ENCODE measurements at places on chromosomes 1 and 21. TPM values are rescaled to one million over a fixed set of nuclear protein-coding genes. Genes with fewer than 3 reads are reported as not detected.
A peak's percentile ranks its signal among the peaks of the same experiment; 100 is the strongest.

LCE6A gene
- total RNA-seq: not detected

OR6N1 gene
- 2.3 TPM for total RNA-seq

RGS13 gene
- 4.7 TPM for total RNA-seq

EXO1 gene
- total RNA-seq: 0.32 TPM

GRCh38 chr1:111054656-111055055, 85.2 kb downstream of the DRAM2 start:
- DNase-seq: no peak
- H3K27ac ChIP-seq: no peak overlapping the region
- H3K36me3 ChIP-seq: no peaks in the 10 kb centered on the region
- no peaks in the 10 kb centered on the region for H3K27me3 ChIP-seq
- H3K4me3 ChIP-seq: no peak overlapping the region
- H3K4me1 ChIP-seq: no peaks in the 10 kb centered on the region

DNA sequence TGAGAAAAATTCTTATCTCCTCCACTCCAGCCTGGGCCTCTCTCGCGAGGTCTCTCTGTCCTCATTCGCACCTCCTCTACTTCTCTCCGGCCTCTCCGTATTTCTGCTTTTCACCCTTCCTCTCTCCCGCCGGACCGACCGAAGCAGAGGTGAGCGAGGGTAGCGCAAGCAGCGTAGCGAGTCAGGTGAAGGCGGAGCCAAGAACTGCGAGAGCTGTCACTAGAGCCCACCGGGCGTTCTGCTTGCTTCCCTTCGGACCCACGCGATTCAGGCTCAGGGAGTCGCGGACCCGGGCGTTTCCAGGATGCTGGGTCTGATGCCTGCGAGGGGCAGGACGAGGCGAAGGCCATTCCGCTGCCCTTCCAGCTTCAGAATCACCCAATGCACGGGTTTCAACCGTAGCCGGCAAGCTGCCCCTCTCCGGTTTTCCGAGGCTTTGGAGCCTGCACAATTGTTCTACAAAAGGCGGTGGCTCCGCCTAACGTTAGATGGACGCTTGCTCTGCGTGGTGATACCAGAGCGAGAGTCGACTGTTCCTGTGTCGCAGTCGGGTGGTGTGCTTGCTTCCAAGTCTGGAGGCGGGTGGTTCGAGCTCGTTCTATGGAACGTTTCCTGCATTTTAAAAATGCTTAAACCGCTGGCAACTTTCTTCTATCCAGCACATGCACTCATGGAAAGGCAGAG, 310.2 kb downstream of the FAM72C start:
- peak overlapping the region; percentile 17 for H3K27ac ChIP-seq
- H3K4me1 ChIP-seq: no peaks in the 10 kb centered on the region
- H3K36me3 ChIP-seq: no peaks in the 10 kb centered on the region
- no peak for DNase-seq
- H3K4me3 ChIP-seq: peak overlapping the region; percentile 19
- peaks cover 58% of the 10 kb centered on the region for H3K27me3 ChIP-seq

- no peak overlapping the region for H3K27ac ChIP-seq
- H3K4me3 ChIP-seq: no peak overlapping the region
- H3K27me3 ChIP-seq: no peaks in the 10 kb centered on the region
- H3K36me3 ChIP-seq: no peaks in the 10 kb centered on the region
- H3K4me1 ChIP-seq: no peaks in the 10 kb centered on the region
Observed at GRCh38 chr1:170273291-170274130, 127.8 kb downstream of the NTMT2 start.

DNA sequence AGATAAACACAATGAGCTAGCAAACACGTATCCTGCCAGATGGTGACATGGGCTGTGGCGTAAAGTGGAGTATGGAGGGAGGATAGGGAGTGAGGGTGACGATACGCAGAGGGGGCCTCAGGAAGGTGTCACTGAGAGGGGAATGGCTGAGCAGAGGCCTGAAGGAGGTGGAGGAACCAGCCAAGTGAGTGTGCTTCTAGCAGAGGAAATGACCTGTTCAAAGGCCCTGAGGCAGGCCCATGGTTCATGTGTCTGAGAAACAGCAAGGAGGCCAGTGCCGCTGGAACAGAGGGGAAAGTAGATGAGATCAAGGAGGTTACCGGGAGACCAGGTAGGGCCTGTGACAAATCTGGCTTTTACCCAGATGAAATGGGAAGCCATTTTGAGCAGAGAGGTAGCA, 36.0 kb downstream of the TAS1R2 start:
- no peaks in the 10 kb centered on the region for H3K36me3 ChIP-seq
- H3K4me1 ChIP-seq: no peaks in the 10 kb centered on the region
- no peak for DNase-seq
- peaks cover 23% of the 10 kb centered on the region for H3K27me3 ChIP-seq
- H3K4me3 ChIP-seq: no peak overlapping the region

DNA sequence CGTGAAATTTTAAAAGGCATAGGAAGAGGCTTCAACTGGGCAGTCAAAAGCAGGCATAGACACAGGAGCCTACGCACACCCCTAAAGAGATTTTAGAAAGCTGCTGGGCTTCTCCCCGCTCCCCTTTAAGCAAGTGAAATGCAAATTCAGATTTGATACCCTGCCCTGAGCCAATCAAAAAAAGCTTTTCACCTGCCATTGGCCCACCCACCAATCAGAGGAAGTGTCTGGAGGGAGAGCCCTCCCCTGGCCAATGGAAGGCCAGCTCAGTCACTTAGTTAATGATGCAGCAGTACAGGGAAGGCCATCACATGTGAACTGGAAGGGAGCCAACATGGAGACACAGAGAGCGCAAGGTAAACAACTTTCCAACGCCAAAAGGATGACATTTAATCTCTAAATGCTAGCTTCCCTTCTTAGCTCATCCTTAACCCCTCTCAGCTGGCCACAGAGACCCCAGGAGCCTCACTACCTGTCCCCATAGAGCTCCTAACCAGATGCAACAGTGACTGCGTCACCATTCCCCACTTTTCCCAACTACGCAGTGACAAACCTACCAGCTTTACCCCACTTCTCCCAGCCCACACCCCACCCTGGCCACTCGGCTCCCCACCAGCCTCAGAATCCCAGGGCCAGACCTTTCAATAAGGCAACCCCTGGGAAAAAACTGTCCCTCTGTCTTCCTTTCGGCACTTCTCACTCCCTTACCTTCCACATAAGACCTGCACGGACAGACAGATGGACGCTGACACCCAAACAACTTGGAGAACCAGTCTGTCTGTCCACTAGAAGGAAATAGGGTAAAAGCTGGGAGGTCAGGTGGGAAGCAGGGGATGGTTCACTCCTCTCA, 71.0 kb downstream of the CD46 start:
- H3K4me3 ChIP-seq: peak overlapping the region; percentile 71
- peak; percentile 86 for DNase-seq
- H3K27me3 ChIP-seq: no peaks in the 10 kb centered on the region
- H3K36me3 ChIP-seq: peaks cover 32% of the 10 kb centered on the region

DNA sequence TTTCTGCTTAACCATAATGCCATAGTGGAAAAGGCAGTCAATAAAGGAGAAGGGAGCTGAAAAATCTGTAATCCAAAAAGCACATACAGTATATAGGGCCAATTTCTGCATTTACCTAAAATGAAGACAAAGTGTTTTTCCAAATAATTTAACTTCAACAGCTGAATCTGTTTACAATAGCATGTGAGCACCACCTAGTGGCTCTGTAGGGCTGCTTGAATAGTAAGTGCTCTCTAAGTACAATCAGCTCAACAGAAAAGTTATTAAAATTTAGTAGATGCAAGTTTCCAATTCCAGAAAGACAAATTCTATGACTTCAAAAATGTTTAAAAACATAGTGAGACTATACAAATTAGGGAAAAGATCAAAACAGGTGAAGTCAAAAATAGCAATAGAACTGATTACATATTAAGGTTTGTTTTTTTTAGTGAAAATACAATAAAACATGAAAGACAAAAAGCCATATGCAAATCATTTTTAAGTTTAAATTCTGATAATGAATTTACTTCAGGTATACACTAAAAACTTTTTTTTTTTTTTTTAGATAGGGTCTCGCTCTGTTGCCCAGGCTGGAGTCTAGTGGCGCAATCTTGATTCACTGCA, 220.0 kb downstream of the SETD4 start:
- no peaks in the 10 kb centered on the region for H3K36me3 ChIP-seq
- DNase-seq: no peak
- H3K27me3 ChIP-seq: no peaks in the 10 kb centered on the region
- no peak overlapping the region for H3K27ac ChIP-seq

DNA sequence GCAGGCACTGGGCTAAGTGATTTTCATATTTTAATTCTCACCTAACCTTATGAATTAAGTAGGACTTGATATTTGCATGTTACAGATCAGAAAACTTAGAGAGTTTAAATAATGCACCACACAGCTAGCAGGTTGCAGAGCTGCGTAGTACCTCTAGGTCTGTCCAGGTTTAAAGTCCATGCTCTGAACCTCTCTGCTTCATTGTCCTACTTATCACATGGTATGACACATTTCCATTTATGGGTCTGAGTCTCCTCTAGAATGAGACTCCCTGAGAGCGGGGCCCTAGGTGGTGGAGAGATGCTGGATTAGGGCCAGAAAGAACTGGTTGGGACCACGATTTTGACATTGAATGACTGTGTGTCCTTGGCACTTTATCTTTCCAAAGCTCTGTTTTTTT, 102.5 kb upstream of the USP24 start:
- no peaks in the 10 kb centered on the region for H3K36me3 ChIP-seq
- H3K27me3 ChIP-seq: no peaks in the 10 kb centered on the region
- H3K4me1 ChIP-seq: no peaks in the 10 kb centered on the region
- H3K4me3 ChIP-seq: no peak overlapping the region
- no peak overlapping the region for H3K27ac ChIP-seq

GRCh38 chr1:106022312-106022902, 1034.1 kb upstream of the PRMT6 start:
- no peaks in the 10 kb centered on the region for H3K36me3 ChIP-seq
- H3K27ac ChIP-seq: no peak overlapping the region
- no peak overlapping the region for H3K4me3 ChIP-seq
- no peaks in the 10 kb centered on the region for H3K4me1 ChIP-seq
- no peak for DNase-seq

GRCh38 chr1:81949421-81949820, 148.7 kb downstream of the ADGRL2 start:
- H3K27ac ChIP-seq: no peak overlapping the region
- H3K4me3 ChIP-seq: no peak overlapping the region
- no peaks in the 10 kb centered on the region for H3K27me3 ChIP-seq
- no peaks in the 10 kb centered on the region for H3K4me1 ChIP-seq
- no peak for DNase-seq
- no peaks in the 10 kb centered on the region for H3K36me3 ChIP-seq

DNA sequence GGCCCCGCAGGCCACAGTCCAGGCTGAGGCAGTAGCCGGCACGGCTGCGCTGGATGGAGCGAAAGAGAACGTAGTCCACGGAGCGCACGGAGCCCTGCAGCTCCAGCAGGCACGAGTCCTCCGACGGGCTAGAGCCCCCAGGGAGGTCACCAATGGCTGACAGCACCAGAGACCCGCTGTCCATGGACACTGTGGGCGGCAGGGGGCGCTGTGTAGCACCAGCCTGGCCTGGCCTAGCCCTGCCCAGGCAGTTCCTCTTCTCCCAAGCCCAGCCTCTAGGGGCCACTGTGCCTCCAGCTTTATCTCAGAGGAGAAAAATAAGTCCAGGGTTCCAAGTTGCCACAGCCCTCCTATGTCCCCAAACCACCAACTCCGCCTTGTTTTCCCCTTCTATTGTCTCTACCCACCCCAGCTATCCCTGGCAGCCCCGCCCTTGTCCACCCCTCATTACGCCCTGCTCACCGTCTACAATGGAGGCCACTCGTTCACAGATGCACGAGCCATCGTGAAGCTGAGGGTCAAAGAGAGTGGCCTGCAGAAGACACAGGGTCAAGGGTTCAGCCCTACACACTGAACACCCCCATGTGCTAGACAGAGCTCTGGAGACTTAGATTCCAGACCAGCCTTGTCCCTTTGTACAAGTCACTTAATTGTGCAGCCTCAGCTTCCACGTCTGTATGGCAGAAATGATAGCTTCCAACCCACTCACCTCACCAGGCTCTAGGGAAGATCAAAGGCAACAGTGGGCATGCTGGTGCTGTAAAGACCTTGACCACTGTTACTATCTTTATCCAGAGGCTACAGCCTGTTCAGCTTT, 4.4 kb downstream of the ENTREP3 start:
- no peak overlapping the region for H3K27ac ChIP-seq
- peaks cover 19% of the 10 kb centered on the region for H3K4me1 ChIP-seq
- H3K4me3 ChIP-seq: no peak overlapping the region

- H3K4me3 ChIP-seq: no peak overlapping the region
- no peak overlapping the region for H3K27ac ChIP-seq
- no peak for DNase-seq
- H3K27me3 ChIP-seq: no peaks in the 10 kb centered on the region
- H3K4me1 ChIP-seq: peaks cover 7% of the 10 kb centered on the region
Observed at GRCh38 chr1:186540521-186540920, 79.6 kb upstream of the PDC start.

GRCh38 chr1:40981691-40982448, 2.4 kb downstream of the CTPS1 start:
- H3K36me3 ChIP-seq: peaks cover 13% of the 10 kb centered on the region
- peak overlapping the region; percentile 66 for H3K4me3 ChIP-seq
- H3K27ac ChIP-seq: peak overlapping the region; percentile 26

DNA sequence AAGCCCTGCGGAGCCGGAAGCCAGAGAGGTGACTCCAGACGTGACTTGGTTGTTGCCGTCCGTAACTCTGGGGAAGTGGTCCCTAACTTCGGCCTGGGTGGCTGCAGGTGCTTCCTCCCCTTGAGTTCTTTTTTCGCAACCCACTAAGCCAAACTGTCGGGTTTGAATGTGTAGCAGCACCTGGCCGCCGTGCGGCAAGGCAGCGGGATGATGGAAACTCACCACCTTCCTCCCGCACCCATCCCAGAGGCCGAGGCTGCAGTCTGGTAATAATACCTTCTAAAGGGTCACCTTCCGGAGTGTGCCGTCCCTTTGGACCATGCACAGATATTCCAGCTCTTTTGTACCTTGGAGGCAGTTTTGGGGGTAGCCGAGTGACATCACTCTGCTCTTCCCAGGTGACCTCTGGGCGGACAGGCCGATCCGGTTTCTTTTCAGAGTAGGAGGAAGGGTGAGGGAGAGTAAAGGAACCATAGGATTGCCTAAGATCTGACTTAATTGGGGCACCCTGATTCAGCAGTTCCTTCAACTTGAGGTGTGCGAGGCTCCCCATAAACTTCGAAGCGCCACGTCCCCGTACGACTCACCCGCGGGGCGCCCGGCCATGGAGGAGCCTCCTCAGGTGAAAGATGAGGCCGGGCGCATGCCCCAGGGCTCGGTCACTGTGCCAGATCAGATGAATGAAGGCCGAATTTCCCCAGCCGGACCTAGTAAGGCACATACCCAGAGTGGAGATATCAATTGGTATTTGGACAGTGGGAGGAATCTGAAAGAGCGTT, 1.0 kb downstream of the KCNK1 start:
- peak overlapping the region; percentile 58 for H3K4me3 ChIP-seq
- peaks cover 14% of the 10 kb centered on the region for H3K27me3 ChIP-seq
- peak overlapping the region; percentile 55 for H3K27ac ChIP-seq

All from upper lobe of right lung (tissue), 1 donor.